ENCODE measurements at places on chromosomes 5 and 9. TPM values are rescaled to one million over a fixed set of nuclear protein-coding genes. Genes with fewer than 3 reads are reported as not detected.

DNA sequence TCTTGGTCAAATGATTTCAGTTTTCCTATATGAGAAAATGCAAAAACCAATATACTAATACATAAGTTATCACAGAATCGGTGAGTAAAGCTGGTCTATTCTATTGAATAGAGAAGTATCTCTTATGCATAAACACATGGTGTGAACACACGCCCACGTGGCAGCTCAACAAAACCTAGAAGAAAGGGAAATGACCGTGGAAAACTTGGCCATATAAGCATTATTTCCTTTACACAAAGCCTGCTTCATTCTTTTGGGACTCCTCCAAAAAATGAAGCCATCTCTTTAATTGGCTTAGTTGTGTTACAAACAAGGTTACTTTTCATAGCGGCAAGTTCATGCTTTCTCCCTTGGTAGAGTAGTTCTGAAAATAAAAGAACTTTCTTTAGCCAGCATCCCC, 183.2 kb downstream of the TMEM161B start:
- H3K4me1 ChIP-seq, result no peaks in the 10 kb centered on the region
- no peak for DNase-seq
- H3K27ac ChIP-seq, result no peak overlapping the region
- H3K36me3 ChIP-seq, result no peaks in the 10 kb centered on the region

- H3K36me3 ChIP-seq, result no peaks in the 10 kb centered on the region
- H3K4me1 ChIP-seq, result peaks cover 4% of the 10 kb centered on the region
- H3K27ac ChIP-seq, result no peak overlapping the region
- no peak overlapping the region for H3K4me3 ChIP-seq
- DNase-seq, result no peak
- H3K27me3 ChIP-seq, result peaks cover 69% of the 10 kb centered on the region
Observed at GRCh38 chr9:89596937-89597555, 7.8 kb upstream of the GADD45G start.

- no peaks in the 10 kb centered on the region for H3K27me3 ChIP-seq
- peaks cover 6% of the 10 kb centered on the region for H3K4me1 ChIP-seq
- H3K4me3 ChIP-seq, result no peak overlapping the region
- H3K27ac ChIP-seq, result no peak overlapping the region
- no peak for DNase-seq
Observed at GRCh38 chr9:86763791-86764190, 183.5 kb downstream of the GAS1 start.

DNA sequence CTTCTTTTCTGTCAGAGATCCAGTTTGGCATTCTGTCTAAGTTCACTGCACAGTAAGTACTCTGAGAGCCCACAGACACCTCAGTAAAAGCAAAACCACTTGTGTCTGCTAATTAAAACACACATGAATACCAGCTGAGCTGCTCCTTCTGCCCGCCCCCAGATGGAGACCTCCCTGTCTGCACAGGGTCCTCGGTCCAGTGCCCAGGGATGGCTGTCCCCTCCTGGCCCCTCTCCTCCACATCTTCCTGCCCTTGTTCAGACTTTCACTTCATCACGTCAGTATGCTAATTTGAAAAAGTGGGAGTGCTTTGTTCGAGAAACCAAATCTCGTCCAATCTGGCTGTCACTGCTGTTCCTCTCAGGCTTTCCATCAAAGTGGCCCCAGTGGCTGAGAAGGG, 43.5 kb downstream of the LIX1 start:
- no peak overlapping the region for H3K4me3 ChIP-seq
- DNase-seq, result no peak

DNA sequence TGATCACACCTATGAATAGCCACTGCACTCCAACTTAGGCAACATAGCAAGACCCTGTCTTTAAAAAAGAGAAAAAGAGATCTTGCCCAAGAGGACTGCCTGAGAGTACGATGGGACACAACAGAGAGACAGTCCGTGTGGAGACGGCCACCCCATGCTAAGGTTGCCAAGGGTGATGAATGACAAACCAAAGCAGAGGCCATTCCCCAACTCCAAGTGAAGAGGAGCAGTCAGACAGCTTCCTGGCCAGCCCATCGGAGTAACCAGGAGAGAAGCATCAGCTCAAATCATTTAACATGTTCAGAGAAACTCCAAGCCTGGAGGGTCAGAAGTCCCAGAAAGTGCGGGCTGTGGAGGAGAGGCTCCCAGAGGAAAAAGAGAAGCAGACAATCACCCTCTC, 63.9 kb upstream of the SUB1 start:
- H3K4me1 ChIP-seq, result peaks cover 22% of the 10 kb centered on the region
- H3K27ac ChIP-seq, result no peak overlapping the region
- no peaks in the 10 kb centered on the region for H3K36me3 ChIP-seq
- no peaks in the 10 kb centered on the region for H3K27me3 ChIP-seq

DNA sequence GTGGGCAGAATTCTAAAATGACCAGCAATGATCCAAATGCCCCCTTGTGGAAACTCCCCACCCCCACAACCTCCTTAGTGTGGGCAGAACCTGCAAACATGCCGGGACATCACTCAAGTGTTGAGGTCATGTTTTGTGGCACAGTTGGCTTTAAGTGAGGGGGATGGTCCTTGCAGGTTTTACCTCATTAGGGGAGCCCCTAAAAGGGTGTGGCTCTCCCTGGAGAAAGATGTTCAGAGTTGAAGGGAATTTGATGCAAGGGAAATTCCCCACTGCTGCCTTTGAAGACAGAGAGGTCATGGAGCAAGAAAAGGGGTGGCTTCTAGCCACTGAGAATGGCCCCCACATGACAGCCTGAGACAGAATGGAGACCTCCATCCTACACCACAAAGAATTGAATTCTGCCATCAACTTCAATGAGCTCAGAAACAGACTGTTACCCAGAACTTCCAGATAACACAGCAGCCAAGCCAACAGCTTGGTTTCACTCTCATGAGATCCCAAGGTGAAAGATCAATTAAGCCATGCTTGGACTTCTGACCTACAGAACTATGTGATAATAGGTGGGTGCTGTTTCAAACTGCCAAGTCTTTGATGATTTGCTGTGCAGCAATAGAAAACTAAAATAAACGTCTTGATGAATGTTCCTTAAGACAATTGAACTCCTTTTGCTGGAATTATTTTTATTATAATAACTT, 103.4 kb downstream of the MED10 start:
- no peak for DNase-seq
- no peaks in the 10 kb centered on the region for H3K36me3 ChIP-seq
- no peaks in the 10 kb centered on the region for H3K4me1 ChIP-seq
- H3K27me3 ChIP-seq, result peaks cover 22% of the 10 kb centered on the region
- H3K4me3 ChIP-seq, result no peak overlapping the region

DNA sequence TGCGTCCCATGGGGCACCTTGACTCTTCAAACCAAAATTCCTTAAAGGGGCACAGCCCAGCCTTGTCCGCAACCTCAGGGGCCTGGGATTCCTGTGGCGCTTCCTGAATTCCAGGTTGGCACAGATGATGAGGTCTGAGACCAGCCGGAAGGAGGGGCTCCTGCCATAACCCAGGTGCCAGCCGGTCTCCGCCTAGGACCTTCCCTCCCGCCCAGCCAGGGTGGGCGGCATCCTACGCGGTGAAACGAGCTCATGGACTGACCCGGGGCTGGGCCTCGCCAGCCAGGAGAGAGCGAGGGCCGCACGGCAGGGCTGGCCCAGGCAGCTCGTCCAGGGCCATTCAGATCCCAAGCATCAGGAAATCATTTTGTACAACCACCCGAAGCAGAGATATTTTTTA, 23.0 kb downstream of the AMBP start:
- no peaks in the 10 kb centered on the region for H3K4me1 ChIP-seq
- no peaks in the 10 kb centered on the region for H3K27me3 ChIP-seq
- no peak overlapping the region for H3K4me3 ChIP-seq
- H3K27ac ChIP-seq, result no peak overlapping the region

DNA sequence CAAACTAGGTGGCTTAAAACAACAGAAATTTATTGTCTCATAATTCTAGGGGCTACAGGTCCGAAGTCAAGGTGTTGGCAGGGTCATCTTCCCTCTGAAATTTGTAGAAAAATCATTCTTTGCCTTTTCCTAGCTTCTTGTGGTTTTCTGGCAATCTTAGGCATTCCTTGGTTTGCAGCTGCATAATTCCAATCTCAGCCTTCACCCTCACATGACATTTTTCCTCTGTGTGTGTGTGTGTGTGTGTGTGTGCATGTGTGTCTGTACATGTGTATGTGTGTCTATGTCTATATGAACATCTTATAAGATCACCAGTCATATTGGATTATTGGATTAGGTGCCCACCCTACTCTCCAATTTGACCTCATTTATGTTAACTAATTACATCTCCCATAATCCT, 330.6 kb downstream of the CHSY3 start:
- H3K36me3 ChIP-seq, result no peaks in the 10 kb centered on the region
- H3K4me3 ChIP-seq, result no peak overlapping the region
- H3K27me3 ChIP-seq, result no peaks in the 10 kb centered on the region
- DNase-seq, result no peak
- no peak overlapping the region for H3K27ac ChIP-seq

GRCh38 chr5:152686931-152687330, 281.9 kb upstream of the NMUR2 start:
- H3K27me3 ChIP-seq, result no peaks in the 10 kb centered on the region
- DNase-seq, result peak; percentile 28
- H3K36me3 ChIP-seq, result no peaks in the 10 kb centered on the region
- peaks cover 15% of the 10 kb centered on the region for H3K4me1 ChIP-seq

DNA sequence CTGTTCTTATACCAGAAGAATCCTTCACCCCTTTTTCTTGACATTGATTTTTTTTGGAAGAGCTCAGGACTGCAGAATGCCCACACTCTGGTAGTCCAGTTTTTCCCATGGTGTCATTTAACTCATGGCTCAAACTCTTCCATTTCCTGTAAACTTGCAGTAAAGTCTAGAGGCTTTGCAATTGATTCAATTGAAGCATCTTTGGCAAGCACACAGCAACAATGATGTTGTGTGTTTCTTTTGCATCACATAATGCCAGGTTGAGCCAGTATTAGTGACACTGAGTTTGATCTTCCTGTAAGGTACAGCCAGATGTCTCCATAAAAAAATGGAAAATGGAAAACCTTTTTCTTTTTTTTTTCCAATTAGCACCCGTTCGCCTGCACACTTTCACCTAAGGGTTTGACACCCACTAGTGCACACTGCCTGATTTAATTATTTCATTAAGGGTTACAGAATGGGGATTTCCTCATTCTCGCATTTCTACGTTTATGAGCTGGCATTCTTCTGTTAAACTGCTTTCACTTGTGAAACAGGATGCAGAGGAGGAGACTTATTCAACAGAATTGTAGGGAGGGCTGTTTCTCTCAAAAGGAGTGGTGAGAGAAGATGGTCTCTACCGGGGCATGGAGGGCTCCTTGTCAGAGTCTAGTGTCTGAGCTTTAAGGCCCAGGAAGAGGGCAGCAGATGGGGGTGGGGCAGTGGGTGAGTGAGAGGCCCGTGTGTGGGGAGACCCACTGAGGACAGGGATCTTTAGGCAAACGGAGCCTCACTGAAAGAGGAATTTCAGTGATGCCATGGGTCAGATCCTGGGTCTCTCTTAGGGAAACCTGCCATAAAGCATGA, 2.2 kb upstream of the S1PR3 start:
- DNase-seq, result peak; percentile 47
- peaks cover 5% of the 10 kb centered on the region for H3K4me1 ChIP-seq
- H3K27ac ChIP-seq, result no peak overlapping the region
- no peak overlapping the region for H3K4me3 ChIP-seq
- no peaks in the 10 kb centered on the region for H3K36me3 ChIP-seq
- H3K27me3 ChIP-seq, result no peaks in the 10 kb centered on the region

DNA sequence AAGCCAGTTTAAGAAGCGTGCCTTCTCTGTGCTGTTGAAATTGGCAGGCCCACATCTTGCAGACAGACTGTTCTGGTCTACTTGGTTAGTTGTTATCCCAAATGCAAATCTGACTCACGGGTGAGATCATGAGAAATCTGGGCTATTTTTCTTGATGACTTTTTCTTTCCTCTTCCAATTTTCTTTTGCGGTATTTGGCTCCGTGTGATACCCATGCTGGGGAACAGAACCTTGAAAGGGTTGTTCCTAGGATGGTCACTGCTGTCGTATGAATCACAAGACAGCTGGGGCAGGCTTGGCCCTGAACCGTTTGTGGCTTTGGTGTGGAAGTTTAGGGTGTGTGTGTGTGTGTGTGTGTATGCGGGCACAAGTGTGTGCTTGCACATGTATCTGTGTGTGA, 24.6 kb downstream of the PDZD2 start:
- no peaks in the 10 kb centered on the region for H3K4me1 ChIP-seq
- no peak overlapping the region for H3K27ac ChIP-seq
- DNase-seq, result peak; percentile 13
- H3K4me3 ChIP-seq, result no peak overlapping the region

DNA sequence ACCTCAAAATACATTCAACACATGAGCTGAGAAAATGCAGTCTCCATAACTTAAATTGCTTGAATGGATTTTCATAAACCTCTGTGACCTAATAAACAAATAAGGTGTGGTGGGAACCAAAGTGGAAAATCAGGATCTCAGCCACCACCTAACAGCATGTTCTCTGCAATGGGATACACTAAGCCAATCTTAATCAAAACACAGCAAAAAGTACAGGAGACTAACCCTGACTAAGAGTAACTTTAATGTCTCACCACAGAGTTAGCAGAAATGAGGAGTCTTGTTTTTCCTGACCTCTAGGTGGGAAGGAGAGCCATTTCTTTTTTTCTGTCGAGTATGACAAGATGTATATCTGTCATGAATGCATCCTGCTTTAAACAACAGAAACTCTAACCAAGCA, 48.5 kb downstream of the PLK2 start:
- H3K4me3 ChIP-seq, result no peak overlapping the region
- H3K36me3 ChIP-seq, result no peaks in the 10 kb centered on the region
- no peak overlapping the region for H3K27ac ChIP-seq
- H3K4me1 ChIP-seq, result peaks cover 22% of the 10 kb centered on the region
- no peaks in the 10 kb centered on the region for H3K27me3 ChIP-seq

GRCh38 chr5:158591301-158591863, 508.3 kb downstream of the EBF1 start:
- H3K4me3 ChIP-seq, result no peak overlapping the region
- H3K27ac ChIP-seq, result no peak overlapping the region
- no peaks in the 10 kb centered on the region for H3K27me3 ChIP-seq
- peak; percentile 62 for DNase-seq
- no peaks in the 10 kb centered on the region for H3K36me3 ChIP-seq
- peaks cover 16% of the 10 kb centered on the region for H3K4me1 ChIP-seq

GRCh38 chr5:173397516-173397915, 69.3 kb upstream of the STC2 start:
- no peak overlapping the region for H3K27ac ChIP-seq
- H3K4me1 ChIP-seq, result no peaks in the 10 kb centered on the region
- no peak overlapping the region for H3K4me3 ChIP-seq
- H3K36me3 ChIP-seq, result no peaks in the 10 kb centered on the region

The LHX3 gene
- 0.22 TPM for total RNA-seq

The KIF4B gene
- not detected for total RNA-seq

The NPR3 gene
- total RNA-seq, result 1.1 TPM

The NTRK2 gene
- not detected for total RNA-seq

The CCDC192 gene
- not detected for total RNA-seq

The SSNA1 gene
- 81.4 TPM for total RNA-seq

The CDH9 gene
- not detected for total RNA-seq

Measured in MCF 10A (cell line).